ENCODE measurements at places on chromosomes 5 and 9.

- no peak for DNase-seq
Observed at GRCh38 chr5:124662181-124662781, 84.2 kb downstream of the ZNF608 start.

DNA sequence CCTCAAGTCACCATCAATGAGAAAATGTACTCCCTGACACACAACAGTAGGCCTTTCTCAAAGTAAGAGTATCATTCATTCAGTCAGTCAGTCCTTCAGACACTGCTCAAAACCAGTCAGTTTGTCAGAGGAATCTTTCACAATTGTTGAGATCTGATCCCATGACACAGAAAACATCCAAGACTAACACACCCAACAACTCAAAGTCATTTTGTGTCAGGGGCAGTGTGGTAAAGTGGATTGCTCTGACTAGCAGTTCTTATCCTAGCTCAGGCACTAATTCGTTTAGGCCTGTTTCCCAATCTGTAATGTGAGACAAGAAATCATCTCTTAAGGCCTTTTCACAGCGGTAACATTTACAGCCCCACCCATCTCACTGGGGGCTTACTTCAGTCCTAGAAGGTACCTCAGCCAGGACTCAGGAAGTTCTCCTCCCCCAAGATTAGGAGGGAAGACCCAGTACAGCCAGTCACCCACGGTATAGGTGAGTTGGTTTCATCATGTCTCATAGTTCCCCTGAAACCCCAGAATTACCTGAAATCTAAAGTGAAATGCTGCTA is 31.9 kb downstream of the SH3TC2 start:
- DNase-seq = no peak

DNA sequence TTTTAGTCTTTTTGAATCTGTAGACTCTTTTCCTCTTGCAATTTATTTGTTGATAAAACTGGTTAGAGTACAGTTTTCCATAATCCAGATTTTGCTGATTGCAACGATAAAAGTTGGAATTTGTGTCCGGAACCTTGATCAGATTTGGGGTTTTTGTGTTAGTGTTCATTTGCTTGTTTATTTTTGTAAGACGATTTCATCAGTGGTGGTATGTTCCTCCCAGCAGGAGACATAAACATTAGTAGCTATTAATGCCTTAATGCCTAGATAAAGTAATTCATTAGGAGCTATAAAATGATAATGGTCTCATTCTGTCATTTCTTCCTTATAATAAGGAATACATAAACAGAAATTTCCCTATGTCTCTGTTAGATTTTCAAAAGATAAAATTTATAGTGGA is 21.3 kb downstream of the RPS6 start:
- DNase-seq = no peak

DNA sequence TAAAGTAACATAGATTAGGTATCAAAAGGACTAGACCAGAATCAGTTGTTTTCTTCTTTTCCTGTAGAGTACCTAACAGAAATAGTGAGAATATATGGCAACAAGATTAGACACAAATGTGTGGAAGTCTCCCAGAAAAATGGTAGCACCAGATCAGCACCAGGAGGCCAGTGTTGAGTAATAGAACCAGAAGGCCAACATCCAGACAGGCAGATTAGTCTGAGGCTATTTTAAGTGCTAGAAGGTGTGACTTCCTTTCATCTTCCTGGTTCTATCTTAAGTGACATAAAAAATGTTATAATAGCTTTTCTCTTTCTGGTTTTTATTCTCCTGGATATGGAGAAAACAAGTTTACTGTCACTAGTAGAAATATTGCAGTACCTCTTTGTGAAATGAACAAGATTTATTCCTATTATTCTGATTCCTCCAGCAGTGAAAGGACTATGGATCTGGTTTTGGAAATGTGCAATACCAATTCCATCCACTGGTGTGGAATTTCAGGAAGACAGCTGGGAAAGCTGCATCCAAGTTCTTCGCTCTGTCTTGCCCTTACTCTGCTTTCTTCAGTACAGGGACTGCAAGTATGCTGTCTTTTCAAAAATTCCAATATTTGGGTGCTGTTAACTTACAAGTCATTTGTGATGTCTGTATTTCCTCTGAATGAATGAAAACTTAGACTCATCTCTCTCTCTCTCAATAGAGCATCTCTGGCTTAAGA is 39.1 kb downstream of the SHLD3 start:
- DNase-seq = no peak

GRCh38 chr9:76643399-76644117 is 120.7 kb upstream of the PCA3 start:
- DNase-seq = no peak

DNA sequence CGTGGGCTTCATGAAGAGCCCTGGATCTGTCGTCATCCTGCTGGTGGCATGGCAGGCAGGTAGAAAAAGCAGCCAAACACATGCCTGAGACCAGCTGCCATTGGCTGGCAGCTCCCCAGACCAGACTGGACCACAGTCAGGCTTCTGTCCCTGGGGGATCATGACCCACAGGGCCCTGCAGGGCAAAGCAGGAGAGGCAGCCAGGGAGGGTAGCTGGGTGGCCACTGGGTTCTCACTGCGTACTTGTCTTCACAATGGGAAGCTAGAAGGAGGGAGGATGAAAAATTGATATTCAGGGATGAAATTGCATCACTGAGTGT is 67.8 kb upstream of the GARNL3 start:
- DNase-seq = no peak
